CD4-positive, alpha-beta T cell treated with Interleukin-12 subunit alpha and Interleukin-12 subunit beta, for 1 hour (primary cell): ENCODE measurements at places on chromosomes 4 and X.

DNA sequence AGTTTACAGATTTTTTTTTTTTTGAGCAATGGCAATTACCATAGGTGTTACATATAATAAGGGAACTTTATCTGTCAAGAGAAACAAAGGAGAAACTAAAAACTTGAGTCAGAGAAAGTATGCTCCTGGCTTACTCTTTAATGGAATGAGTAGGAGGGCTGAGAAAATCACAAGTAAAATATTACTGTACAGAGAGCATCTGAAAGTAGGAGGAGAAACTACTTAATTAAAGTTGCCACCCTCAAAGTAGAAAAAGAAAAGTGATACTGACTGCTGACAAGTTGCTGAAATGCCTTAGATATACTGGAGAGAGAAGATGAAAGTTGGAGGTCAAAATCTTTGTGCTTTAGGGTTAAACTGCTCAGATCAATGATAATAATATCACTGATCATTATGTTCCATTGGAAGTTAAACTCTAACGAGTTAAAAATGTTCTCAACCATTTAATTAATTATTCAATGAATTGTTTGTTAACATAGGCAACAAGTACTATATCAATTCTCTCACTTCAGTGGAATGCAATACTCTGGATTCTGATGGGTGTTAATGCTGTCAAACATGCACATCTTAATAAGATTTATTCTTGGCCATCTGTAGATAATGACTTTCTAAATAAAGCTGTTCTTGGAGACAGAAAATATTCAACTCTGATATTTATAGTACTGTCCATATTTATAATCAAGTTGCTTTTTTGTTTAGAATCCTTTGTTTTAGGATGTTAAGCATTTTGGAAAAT, 61.2 kb upstream of the CAMK2D start:
- DNase-seq, result no peak

DNA sequence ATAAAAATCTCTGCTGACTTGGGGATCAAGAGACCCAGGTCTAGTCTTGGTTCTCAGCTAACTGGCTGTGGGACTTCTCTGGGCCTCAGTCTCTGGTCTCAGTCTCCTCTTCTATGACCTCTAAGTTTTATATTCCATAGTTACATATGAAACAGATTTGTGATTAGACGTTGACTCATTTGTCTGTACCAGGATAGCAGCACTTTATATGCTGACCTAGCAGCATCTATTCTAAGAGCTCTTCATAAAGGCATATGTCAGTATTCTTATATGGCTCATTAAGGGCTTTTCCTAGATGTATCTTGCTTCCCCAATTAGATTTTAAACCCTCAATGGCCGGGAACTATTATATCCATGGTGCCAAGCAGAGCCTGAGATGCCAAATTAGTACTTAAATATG, 12.7 kb downstream of the GRPR start:
- DNase-seq, result no peak

- no peak for DNase-seq
These were observed 44.8 kb upstream of the ANK2 start for GRCh38 chr4:113004655-113005054.

- no peak for DNase-seq
These were observed 11.7 kb downstream of the UGT2B4 start for GRCh38 chr4:69484011-69484410.

GRCh38 chr4:143270256-143270838, 66.3 kb upstream of the GAB1 start:
- no peak for DNase-seq

GRCh38 chr4:2788101-2788500, 4.8 kb upstream of the SH3BP2 start:
- no peak for DNase-seq

DNA sequence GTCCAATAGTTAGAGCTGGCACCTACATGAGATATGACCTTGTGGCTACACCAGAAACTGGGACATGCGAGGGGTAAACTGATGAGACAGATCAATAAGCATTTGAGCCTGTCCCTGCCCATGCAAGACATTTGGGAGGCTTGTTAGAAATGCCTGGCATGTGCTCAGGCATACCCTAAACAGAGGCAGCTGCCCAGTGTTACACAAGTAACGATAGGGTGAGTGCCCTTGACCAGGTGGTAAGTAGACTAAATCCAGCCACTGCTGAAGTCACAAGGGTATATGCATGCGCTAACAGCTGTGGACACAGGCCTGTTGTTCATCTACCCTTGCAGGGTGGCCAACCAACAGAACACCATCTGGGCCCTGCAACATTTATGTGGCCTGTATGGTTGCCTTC, 56.1 kb upstream of the CCDC149 start:
- no peak for DNase-seq

DNA sequence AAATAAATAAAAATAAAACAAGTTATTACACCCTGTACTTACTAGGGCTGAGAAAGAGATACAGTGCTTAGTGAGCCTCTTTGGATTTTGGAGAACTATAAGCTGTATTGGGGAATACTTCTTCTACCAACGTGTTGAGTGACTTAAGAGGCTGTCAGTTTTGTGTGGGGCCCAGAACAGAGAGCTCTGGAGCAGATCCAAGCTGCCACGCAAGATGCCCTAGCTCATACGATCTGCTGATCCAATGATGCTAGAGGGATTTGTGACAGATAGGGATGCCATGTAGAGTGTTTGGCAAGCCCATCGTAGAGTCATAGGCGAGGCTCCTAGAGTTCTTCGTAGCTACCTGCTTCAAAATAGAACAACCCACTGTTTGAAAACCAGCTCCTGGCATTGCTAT, 60.3 kb upstream of the KLF3 start:
- no peak for DNase-seq

- DNase-seq, result no peak
These were observed 37.7 kb upstream of the UGT2B7 start for GRCh38 chr4:69058410-69059059.

GRCh38 chr4:8387615-8388527, 52.7 kb downstream of the ACOX3 start:
- DNase-seq, result no peak

DNA sequence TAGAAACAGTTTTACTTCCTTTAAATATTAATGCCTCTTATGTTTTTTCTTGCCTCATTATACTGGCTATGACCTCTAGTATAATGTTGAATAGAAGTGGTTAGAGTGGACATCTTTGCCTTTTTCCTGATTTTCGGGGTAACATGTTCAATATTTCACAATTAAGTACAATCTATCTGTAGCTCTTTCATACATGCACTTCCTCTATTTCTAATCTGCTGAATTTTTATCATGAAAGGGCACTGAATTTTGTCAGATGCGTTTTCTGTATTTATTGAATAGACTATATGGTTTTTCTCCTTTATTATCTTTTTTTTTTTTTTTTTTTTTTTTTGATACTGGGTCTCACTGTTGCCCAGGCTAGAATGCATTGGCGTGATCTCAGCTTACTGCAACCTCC, 29.0 kb downstream of the MECP2 start:
- DNase-seq, result no peak

- peak; percentile 9 for DNase-seq
These were observed 27.1 kb upstream of the HGFAC start for GRCh38 chr4:3414421-3415279.

GRCh38 chr4:94757192-94758140, at the start of gene BMPR1B:
Gene BMPR1B, plus strand, starts transcription at chr4:94757955. Its CDS starts 346,470 bp downstream, at chr4:95104425.
- no peak for DNase-seq

- no peak for DNase-seq
These were observed 35.9 kb downstream of the PNMA5 start for GRCh38 chrX:152958047-152958446.

GRCh38 chr4:174317531-174317930, 33.8 kb downstream of the CEP44 start:
- DNase-seq, result no peak

- peak; percentile 58 for DNase-seq
These were observed 113.9 kb downstream of the NYX start for GRCh38 chrX:41561045-41561444.

DNA sequence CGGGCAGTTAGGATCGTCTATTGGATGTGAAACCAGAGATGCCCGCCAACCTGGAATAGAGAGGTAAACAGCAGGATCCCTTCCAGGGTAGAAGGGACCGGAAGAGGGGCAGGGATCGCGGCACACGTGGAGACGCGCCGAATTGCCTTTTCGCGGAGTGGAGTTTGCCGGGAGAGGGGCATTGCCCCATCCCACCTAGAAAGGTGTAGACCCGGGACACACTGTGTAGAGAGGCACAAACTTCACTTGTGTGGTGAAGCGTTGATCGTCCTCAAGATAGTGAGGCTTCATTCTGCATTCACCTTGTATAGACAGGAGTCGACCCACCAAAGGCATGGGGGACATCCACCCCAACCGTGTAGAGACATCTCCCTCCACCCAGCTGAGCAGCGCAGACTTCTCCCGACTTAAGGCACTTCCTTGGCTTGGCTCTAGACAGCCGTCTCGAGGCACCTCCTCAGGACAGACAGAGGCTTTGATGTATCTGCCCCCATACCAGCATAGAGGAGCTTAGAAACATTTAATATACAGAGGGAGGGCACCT, 410 bp downstream of the GNL3L start:
- DNase-seq, result peak; percentile 13

- no peak for DNase-seq
These were observed 1105.1 kb upstream of the TENM3 start for GRCh38 chr4:181138116-181138515.

DNA sequence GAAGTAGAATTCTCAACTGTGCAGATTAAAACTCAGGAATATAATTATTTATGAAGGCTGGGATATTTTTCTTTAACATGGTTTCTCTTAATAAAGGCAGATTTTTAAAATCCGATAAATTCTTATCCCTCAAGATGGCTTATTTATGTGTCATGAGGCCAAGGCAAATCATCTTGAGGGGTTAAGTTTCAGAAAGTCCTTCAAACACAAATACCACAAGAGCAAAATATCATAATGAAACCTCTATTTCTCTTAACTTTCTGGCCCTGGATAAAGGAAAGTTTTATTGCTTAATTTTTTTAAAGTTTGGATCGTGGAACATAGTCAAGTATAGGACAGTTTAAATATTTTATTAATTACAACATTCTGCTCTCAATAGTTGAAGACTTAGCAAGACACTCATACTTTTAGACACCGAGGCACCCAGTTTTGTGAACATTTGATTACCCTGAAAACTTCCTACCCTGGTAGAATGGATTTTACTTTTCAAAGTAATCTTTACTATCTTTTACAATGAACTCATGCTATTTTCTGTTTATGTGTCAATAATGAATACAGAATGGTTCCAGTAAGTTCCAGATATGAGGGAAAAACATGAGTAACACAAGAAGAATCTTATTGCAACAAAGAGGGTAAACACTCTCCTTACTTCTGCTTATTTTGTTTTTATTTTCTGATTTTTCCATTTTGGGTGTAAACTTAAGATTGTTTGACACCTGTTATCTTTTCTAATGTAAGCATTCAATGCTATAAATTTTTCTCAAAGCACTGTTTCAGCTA, 200.7 kb upstream of the IL15 start:
- DNase-seq, result no peak

DNA sequence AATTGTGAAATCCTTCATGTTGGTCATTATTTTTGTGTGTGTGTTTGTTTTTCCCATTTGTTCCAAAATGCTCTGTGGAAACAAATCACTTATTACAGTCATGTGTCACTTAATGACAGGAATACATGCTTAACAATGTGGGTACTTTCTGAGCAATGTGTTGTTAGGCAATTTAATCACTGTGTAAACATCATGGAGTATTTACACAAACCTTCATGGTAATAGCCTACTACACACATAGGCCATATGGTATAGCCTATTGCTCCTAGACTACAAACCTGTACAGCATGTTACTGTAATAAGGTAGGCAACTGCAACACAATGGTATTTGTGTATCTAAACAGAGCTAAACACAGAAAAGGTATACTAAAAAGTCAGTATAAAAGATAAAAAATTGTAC, 388.9 kb upstream of the PPP1R2C start:
- DNase-seq, result no peak

DNA sequence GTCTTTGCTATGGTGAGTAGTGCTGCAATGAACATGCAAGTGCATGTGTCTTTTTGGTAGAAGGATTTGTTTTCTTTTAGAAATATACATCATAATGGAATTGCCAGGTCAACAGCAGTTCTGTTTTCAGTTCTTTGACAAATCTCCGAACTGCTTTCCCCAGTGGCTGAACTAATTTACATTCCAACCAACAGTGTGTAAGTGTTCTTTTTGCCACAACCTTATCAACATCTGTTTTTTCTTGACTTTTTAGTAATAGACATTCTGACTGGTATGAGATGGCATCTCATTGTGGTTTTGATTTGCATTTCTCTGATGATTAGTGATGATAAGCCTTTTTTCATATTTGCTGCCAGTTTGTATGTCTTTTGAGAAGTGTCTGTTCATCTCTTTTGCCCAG, 406.3 kb downstream of the DTHD1 start:
- DNase-seq, result no peak

GRCh38 chr4:1834047-1834775, 21.7 kb downstream of the LETM1 start:
- DNase-seq, result no peak

- no peak for DNase-seq
These were observed 1.6 kb upstream of the MMGT1 start for GRCh38 chrX:135975421-135975820.

DNA sequence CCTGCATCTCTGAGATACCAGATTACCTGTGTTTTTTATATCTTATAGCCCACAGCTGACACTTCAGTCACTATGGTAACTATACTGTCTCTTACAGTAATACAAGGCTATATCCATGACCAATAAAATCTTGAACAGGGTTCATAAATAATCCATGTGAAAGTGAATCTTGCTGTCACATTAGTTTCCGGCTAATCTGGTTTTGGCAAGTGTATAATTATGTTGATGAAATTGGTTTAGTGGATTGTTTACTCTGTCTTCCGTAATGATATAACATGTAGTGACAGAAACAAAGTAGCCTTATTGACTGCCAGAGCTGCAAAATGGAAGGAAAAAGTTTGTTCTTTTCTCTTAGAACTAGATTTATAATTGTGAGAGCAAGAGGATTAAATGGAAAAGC, 686.6 kb upstream of the PABPC4L start:
- no peak for DNase-seq

GRCh38 chr4:150135134-150135772, 57.0 kb downstream of the DCLK2 start:
- no peak for DNase-seq

DNA sequence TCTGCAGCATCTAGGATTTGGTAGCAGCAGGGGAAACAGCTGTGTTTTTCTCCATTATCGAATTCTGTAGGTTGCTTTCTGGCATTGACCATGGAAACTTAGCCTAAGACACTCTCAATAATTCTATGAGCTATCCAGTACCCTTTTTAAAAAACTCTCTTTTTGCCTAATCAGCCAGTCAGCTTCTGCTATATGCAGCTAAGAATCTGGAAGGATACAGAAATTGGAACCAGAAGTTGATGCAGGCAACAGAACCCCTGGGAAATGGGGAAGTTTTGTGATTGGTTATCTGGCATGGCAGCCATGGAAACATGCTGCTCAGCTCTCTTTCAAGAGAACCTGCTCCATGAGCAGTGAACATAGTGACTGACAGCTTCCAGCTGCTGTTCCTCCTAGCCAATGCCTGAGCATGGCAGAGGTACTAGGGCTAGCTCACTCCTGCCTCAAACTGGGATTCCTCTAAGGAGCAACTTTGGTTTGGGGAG, 417.6 kb upstream of the MAOA start:
- no peak for DNase-seq

GRCh38 chrX:48998391-48998790, 3.7 kb downstream of the GRIPAP1 start:
- DNase-seq, result no peak
